ENCODE measurements at places on chromosomes 7 and 10.

DNA sequence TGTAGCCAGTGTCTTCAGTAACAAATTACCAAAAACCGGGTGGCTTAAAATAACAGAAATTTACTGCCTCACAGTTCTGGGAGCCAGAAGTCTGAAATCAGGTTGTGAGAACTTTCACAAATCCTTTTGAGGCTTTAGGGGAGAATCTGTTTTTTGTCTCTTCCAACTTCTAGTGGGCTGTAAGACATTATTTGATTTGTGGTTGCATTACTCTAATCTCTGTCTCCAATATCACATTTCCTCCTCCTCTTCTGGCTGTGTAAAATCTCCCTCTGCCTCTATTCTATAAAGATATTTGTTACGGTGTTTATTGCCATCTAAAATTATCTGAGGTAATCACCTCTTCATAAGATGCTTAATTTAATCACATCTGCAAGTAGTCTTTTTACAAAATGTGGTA is 1039.6 kb upstream of the LRRN3 start:
- no peak for DNase-seq

DNA sequence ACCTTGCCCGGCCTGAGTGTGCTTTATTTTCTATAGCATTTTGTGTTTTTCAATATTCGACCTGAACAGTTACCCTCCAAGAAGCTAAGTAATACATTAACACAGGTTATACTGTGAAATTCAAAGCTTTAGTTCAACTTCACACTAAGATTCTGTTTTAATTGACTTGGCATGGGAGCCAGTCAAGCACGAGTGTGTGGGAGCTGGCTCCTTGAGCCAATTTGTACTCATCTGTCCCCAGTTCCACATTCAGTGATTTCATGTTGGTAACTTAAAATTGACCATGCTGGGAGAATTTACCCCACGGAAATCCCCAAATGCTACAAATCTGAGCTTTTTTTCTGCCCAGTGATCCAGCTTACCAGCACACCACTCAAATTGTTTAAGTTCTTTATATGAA is 20.3 kb downstream of the TSPAN12 start:
- DNase-seq = no peak

DNA sequence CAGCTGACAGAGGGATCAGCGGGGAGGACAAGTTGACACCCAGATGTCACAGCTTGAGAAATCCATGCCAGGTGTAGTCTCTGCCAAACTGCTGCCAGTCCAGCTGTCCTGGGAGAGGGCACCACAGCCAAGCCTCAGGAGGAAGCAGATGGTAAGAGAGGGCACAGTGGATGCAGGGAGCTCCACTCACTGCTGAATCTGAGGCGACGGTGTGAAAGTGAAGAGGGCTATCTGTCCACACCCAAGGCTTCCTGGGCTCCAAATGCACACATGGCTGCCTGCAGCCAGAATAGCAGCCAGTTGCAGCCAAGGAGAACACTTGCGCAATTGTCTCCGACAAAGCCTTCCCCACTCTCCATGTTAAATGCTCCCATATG is 502.4 kb downstream of the GRID1 start:
- no peak for DNase-seq

GRCh38 chr7:150686030-150686631 is 625 bp downstream of the GIMAP2 start:
- no peak for DNase-seq

GRCh38 chr7:30679664-30680063 is 2.6 kb downstream of the CRHR2 start:
- DNase-seq = no peak

- DNase-seq = no peak
Observed at GRCh38 chr10:32225976-32226375, 121.0 kb downstream of the EPC1 start.

DNA sequence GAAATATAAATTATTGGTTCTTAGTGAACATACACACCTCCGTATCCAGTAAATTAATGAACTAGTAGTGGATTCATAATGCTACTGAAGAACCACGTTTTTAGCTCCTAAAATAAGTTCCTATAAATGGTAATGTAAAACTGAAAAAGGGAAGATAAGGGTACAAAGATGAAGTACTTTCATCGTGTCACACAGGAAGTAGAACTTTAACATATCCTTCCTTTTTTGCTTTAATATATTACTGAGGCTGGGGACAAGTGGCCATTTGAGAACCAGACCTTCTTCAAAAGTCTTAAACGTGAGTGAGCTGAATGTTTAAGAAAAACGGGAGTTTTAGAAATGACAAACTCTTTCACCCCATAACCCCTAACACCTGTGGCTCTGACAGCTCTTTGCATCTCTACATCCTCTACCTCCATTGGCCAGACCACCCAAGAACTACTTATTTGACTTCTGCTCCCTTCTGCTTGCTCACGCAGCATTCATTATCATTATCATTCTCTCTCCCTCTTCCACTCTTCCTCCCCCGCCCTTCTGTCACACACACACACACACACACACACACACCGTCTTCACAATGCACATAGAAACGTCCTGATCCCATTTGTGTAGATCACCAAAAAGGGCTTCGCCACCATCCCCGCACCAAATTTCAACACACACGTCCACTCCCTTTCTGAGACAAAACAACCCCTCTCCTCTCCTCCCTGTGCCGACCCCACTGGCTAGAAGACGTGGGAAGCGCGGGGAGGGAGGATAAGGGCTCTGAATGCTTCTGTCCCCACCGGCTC is 677 bp downstream of the SKAP2 start:
- DNase-seq = no peak

DNA sequence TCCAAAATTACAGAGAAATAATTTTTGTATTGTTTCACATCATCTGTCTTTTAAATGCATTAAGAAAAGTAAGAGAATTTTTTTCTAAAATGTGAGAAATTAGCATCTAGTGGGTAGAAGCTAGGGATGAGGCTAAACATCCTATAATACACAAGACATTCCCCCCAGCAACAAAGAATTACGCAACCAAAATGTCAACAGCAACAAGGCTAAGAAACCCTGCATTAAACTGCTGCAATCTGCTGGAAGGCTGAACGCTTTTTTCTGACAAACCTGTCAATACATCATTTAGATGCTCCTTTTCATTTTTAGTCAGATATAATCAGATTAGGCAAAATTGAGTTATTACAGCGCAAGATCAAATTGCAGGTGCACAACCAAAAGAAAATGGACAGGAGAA is 162.2 kb downstream of the C1GALT1 start:
- DNase-seq = no peak

DNA sequence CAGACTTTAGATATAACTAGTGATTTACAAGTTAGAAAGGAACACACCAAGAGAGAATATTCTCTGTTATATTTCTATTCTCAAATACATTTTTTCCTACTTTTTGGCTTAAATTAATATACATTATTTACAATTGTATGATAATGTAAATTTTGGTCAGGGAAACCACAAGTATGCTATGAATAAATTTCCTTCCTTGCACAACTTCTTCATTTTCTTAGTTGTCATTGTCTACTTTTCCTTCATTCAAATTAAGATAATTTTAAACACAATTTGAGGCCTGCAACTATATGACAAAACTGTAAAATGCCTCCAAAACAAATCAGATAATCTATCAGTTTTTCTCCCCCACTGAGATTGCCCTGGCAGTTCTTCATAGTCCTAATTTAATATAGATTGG is 131.3 kb downstream of the CDK14 start:
- no peak for DNase-seq

DNA sequence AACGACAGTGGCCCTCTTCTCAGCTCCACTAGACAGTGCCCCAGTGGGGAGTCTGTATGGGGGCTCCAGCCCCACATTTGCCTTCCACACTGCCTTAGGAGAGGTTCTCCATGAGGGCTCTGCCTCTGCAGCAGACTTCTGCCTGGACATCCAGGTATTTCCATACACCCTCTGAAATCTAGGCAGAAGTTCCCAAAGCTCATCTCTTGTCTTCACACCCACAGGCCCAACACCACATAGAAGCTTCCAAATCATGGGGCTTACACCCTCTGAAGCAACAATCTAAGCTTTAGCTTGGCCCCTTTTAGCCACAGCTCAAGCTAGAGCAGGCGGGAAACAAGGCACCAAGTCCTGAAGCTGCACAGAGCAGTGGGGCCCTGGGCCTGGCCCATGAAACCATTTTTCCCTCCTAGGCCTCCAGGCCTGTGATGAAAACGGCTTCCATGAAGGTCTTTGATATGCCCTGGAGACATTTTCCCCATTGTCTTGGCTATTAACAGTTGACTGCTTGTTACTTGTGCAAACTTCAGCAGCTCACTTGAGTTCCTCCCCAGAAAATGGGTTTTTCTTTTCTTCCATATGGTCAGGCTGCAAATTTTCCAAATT is 89.2 kb downstream of the KBTBD2 start:
- DNase-seq = no peak

DNA sequence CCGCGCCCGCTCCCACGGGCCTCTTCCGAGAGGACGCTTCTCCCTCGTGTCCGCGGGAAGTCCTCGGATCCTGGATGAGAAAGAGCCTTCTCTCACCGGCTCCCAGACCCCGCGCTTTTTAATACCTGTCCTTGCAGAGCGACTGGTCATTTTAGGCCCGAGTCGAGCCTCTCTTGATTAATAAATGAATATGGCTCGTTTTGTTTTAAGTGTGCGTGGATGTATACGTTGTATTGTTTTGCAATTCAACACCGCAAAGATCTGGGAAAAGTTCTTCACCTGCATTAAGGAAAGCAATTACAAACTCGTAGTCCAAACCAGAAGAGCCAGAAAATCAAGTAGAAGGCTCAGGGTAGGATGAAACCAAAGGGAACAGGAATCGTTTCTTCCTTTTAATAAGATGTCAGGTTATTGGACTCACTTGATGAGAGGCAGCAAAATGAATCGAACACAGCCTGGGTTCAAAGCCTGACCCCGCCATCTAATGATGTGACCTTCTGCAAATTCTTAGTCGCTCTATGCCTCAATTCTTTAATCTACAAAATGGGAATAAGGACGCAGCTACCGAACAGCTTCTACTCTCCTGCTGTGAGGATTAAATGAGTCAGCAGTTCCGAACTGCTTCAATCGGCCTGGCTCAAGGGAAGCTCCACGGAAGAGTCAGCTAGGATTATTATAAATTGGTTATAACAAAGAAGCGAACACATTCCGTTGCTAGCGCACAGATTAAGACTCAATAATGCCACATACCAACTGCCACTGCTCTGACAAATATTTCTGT is 277.8 kb upstream of the NEBL start:
- no peak for DNase-seq

DNA sequence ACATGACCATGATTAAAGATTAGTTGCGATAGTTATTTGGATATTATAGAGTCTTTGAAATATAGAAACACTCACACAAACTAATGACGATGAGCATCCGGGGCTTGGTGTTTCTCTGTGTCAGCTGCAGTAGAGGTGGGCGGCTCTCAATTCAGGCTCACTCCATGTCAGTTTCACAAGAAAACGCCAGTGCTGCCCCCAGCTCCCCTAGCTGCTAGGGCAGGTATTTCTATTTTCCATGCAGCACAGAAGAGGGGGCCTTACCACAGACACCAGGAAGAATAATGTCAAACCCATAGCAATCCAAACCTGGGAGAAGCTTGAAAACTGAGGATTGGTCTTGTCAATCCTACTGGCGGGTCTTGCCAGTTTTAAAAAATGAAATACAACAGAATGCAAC is 197.1 kb downstream of the PHTF2 start:
- no peak for DNase-seq

GRCh38 chr7:90246171-90246570 is 1.2 kb downstream of the CFAP69 start:
- no peak for DNase-seq

- no peak for DNase-seq
Observed at GRCh38 chr10:9766762-9767161, 1250.9 kb upstream of the CELF2 start.

- peak; percentile 60 for DNase-seq
Observed at GRCh38 chr10:122323941-122324675, 50.4 kb upstream of the PLEKHA1 start.

GRCh38 chr10:24681572-24682088 is 42.1 kb downstream of the ARHGAP21 start:
- DNase-seq = no peak

DNA sequence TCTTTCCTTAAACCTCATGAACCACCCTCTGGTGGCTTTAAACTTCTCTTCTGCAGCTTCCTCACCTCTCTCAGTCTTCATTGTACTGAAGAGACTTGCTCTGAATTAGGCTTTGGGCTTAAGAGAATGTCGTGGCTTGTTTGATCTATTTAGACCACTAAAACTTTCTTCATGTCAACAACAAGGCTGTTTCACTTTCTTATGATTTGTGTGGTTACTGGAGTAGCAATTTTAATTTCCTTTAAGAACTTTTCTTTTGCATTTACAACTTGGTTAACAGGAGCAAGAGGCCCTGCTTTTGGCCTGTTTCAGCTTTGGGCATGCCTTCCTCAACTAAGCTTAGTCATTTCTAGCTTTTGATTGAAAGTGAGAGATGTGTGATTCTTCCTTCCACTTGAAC is 38.1 kb upstream of the CDHR3 start:
- no peak for DNase-seq

GRCh38 chr7:99061001-99061776 is 82.7 kb downstream of the SMURF1 start:
- no peak for DNase-seq

- DNase-seq = no peak
Observed at GRCh38 chr10:12382956-12383531, 33.7 kb downstream of the CAMK1D start.

DNA sequence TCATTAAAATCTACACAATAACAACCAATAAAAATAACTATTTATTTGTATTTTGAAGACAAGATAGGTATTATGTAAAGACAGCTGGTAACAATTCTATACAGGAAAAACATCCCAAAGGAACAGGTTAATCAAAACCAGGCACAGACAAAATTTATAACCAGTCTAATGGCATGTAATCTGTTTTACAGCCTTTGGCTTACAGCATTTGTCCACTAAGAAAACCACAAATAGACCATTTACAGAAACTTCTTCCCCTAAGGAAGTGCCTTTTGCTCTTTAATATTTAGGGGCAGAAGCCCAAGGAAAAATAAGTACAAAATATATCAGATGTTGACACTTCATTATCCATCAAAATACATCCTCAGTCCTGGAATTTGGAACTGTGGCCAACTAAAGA is 65.0 kb downstream of the SVIL start:
- DNase-seq = peak; percentile 34

DNA sequence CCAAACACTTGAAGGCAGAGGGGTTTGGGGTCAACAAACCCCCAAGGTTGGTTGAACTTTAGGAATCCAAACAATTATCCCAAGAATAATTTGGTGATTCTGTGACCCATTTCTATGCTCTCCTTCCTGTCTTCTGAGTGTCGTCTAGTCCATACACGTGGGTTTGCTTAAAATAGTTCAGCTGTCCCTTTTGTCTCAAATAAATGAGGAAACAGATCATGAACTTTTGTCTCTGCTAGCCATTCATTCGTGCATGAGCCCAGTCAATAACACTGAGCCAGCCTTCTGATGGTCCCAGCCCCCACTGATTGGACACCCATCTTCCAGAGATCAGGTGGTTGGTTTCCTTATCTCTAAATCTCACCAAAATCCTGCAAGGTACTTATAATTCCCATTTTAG is 255.4 kb downstream of the PRPF18 start:
- no peak for DNase-seq

- no peak for DNase-seq
Observed at GRCh38 chr10:4267086-4267773, 482.2 kb upstream of the KLF6 start.
